Activated effector memory CD4-positive, alpha-beta T cell treated with anti-CD3 and anti-CD28 coated beads, Interleukin-2, amount 50 U/mL, for 16 hours (primary cell): ENCODE measurements at places on chromosomes 12 and 14.

DNA sequence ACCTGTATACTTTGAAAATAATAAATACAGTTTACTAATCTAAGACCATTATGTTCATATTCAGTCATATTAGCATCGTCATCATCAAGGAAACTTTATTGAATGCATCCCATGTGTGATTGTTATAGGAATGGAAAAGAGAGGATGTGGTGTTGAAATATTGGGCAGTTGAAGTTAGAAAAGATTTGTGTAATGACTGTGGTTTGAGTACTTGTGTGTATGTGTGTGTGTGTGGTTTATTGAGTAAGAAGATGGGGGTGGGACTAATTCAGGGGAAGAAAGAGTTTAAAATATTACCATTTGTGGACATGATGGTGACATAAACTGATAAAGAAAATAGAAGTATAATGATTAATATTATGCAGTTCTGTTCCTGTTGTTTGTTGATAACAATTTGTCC is 238.7 kb upstream of the SEL1L start:
- no peak for DNase-seq

DNA sequence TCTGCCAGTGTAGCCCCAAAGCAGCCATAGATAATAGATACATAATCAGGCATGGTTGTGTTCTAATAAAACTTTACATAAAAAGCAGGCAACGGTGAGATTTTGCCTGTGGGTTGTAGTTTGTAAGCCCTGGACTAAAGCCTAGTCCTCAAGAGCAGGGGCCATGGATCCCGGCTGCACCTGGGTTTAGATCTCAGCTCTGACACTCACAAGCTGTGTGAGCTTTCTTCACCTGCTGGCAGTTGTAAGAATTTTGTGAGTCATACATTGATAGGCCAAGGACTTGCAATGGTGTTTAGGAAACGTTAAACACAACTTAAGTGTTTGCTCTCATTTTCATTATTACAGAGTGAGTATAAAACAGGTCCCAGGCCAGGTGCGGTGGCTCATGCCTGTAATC is 395.8 kb upstream of the TBX3 start:
- no peak for DNase-seq

DNA sequence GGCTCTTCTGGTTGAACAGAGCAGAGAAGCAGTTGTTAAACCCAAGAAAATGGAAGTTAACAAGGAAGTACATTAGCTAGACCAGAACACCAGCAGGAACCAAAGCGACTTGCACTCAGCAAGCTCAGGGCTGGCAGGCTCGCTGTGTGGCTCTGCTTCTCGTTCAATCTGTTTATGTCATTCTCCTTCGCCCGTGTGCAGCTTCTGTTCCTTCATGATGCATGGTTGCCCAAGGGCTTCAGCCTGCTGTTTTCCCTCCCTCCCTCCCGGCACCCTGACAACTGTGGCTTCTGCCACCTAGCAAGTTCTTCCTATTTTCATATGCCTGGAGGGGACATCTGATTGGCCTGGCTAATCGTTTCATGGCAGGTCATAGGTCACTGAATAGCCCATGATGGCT is 25.3 kb downstream of the PIGH start:
- DNase-seq: peak; percentile 30

DNA sequence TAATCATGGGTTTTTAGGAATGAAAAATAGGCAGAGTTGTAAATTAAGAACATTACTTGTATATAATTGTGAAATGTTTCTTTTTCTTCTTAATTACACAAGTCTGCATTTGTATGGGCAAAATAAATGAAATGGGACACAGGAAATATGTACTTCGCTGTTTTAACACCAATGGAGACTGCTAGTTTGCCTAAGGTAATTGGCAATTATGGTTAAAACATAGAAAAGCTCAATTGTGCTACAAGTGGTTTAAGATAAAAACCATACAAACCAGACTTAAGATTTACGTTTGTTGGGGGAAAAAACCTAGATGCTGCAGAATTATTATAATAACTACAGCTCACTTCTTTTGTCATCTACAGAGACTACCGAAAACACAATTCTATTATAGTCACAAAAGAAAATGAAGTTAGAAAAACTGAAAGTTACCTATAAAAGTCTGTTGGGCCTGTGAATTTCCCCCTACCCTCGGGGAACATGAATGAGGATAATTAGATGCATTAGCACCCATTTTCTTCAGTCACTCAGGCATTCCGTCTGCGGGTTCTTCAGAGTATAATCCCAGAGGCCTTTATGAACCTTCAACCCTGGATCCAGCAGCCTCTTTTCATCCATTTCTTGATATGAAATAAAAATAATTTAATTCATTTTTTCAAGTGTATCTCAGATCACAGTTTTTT is 37.2 kb downstream of the BTBD7 start:
- no peak for DNase-seq

- peak; percentile 71 for DNase-seq
These were observed 104.9 kb downstream of the ZC3H14 start for GRCh38 chr14:88667555-88668273.

- no peak for DNase-seq
These were observed 3.4 kb downstream of the SSH1 start for GRCh38 chr12:108853981-108854446.

DNA sequence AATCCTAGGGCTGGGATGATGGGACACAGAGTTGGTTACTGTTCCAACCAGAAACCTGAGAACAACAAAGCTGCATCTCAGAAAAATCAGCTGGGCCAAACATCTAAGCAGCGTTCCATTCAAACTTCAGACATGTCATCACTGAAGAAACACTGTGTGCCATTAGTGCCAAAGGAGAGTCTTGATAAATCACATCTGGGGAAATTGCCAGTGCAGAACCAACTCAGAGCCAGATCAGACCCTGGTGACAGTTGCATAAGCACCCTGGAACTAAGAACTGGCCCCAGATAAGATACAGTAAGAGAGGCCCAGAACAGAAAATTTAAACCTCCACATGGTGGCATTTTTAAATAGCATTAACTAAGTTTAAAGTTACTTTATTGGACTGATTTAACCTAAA is 482.8 kb downstream of the PRKD1 start:
- no peak for DNase-seq
